ENCODE measurements at places on chromosomes 3 and 15. TPM values are rescaled to one million over a fixed set of nuclear protein-coding genes. Genes with fewer than 3 reads are reported as not detected.

DNA sequence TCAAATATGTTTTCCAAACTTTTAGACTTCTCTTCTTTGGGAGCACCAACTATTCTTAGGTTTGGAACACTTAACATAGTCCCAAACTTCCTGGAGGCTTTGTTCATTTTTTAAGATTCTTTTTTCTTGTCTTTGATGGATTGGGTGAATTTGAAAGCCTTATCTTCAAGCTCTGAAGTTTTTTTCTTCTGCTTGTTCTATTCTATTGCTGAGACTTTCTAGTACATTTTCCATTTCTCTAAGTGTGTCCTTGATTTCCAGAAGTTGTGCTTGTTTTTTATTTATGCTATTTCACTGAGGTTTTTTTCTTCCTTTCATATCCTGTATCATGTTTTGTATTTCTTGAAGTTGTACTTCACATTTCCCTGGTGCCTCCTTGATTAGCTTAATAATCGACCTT lies 97.5 kb downstream of the PLSCR2 start:
- DNase-seq, result no peak

- no peak for DNase-seq
These were observed 38.4 kb downstream of the ROBO2 start for GRCh38 chr3:77078279-77078678.

DNA sequence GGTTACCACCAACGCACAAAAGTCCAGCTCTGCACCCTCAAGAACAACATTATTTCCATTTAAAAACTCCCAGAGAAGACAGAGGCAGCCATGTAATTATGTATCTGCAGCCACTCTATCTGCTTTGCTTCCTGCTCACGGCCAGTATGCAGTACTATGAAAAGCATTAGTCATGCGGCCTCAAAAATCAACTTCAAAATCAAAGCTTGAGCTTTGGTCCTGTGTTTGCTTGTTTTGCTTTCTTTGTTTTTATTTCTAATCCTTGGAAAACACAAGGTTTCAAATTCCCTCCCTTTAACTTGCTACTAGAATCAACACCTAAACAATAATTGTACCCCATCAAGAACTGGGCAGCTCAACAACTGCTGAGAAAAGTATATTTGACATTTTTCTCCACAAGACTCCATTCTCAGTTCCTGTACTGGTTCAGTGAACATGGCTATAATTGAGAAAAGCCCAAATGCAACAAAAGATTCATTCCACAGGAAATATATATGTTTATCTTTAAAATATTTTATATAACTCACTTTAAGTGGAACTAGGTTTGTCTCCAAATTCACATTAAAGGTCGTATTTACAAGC lies 37.6 kb downstream of the GBE1 start:
- no peak for DNase-seq

DNA sequence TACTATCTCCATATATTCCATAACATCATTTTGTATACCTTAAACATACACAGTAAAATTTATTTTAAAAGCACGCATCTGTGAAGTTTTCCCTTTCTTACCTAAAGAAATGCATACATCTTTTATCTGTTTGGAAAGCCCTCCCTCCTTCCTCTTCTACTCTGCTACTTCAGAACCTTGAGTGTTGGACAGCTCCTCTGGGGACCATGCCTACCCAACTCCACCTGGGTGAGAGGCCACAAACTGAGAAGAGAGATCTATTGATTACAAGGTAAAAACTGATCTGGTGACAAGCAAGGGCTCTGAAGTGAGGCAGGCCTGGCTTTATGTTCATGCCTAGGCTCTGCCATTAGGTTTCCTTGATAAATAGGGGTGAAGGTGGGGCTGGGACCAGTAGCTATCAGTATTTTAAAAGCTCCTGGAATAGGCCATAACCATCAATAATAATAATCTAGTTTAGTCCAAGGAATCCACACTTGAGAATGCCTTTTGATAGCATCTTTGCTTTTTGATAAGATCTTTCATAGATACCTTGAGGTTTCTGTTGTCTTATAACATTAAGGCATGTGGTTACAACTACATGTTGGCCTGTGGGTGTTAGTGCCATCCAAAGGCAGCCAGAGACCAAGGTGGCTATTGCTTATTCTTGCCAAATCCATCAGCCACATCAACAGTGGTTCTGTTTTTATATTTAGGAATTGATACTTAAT lies 148.8 kb downstream of the KCNMB2 start:
- DNase-seq, result no peak

DNA sequence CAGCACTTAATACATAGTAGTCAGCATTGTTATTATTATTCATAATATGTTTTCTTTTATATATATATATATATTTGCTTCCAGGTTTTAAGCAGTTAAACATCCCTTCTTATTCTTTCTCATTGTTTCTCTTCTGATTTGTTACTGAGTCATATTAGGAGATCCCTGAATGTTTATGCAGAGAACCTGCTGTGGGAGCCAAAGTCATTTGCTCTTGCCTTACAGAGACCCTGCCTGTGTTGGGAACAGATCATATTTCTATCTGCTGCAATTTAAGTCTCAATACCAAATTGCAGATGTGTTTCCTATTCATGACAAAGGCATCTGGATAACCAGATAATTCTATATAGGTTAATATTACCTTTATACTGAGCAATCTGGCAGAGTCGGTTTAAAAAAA lies 323.0 kb upstream of the UMPS start:
- no peak for DNase-seq

DNA sequence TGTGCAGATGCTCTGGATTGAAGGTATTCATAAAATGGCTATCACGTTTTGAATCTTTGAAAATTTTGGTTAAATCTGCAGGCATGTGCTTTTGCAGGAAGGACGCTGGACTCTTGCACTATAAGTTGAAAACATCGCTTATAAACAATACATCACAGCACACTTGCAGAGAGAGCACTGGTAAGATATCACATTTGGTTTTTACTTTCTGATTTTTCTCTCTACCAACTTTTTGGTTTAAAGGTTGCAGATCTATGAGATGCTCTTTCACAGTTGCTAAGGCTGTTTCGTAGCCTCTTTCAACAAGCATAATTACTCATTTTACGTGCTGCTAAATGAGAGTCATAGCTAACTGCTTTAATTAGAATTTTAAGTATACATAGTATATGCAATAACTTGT lies 724.4 kb upstream of the ARRDC4 start:
- no peak for DNase-seq

GRCh38 chr15:98233873-98234272 lies 273.4 kb downstream of the ARRDC4 start:
- DNase-seq, result no peak

DNA sequence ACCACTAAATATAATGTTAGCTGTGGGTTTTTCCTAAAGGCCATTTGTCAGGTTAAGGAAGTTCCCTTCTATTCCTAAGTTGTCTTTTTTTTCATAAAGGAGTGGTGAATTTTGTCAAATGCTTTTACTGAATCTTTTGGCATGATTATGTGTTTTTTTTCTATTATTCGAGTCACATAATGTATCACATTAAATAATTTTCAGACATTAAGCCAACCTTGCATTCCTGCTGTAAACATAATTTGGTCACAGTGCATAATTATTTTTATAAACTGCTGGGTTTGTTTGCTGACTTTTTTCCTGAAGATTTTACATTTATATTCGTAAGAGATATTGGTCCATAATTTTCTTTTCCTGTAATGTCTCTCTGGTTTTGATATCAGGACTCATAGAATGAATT lies 101.8 kb upstream of the SPRED1 start:
- DNase-seq, result no peak

- DNase-seq, result no peak
These were observed 510.6 kb upstream of the PPP2R3A start for GRCh38 chr3:135454890-135455289.

DNA sequence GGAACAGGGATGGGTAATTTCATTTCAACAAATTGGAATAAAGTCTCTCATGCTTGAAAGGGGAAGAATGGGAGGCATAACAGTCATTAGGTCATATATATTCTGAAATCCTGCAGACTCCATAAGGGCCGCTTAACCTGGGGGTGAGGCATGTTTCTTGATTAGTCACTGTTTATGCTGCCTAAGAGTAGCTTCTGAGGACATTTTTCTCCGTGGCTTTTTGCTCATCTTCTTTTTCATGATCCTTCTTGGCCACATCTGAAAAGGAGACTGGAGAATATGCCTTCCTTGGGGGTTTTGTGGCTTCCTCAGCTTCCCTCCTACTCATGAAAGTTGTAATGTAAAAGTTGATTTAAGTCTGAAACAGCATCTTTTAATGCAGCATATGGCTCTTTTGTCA lies 20.0 kb upstream of the CFAP20DC start:
- DNase-seq, result no peak

DNA sequence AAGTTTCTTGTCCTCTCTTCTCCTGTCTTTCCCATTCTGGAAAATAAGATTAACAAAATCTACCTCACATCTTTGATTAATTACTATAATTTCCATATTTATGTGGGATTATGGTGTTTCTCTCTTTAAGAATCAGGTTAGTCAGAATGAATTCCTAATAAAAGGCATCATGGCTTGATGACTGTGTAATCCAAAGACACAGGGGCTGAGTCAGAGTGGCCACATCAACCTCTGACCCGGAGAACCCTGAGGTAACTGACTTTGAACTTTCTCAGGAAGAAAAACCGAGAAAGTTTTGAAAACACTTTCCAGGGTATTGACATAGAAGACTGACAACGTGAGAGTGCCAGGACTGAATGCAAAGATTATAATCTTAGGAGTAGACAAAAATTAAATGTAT lies 170.3 kb upstream of the MCTP2 start:
- DNase-seq, result no peak

- no peak for DNase-seq
These were observed 61.0 kb downstream of the BFSP2 start for GRCh38 chr3:133460809-133461208.

The SLC9C1 gene
- total RNA-seq, result 0.89 TPM

The ZCWPW2 gene
- total RNA-seq, result 1.5 TPM

The ITPKA gene
- total RNA-seq, result 0.39 TPM

The FSTL1 gene
- 530 TPM for total RNA-seq

The KIF9 gene
- 2.1 TPM for total RNA-seq

The STRA6 gene
- 0.49 TPM for total RNA-seq

The SYNPR gene
- total RNA-seq, result 0.20 TPM

The ARL6 gene
- 10.7 TPM for total RNA-seq

The KBTBD13 gene
- total RNA-seq, result 0.30 TPM

The ESYT3 gene
- 7.9 TPM for total RNA-seq

The GPR160 gene
- total RNA-seq, result 4.6 TPM

The CFAP44 gene
- total RNA-seq, result 11.5 TPM

The CAND2 gene
- 6.1 TPM for total RNA-seq

The DOCK3 gene
- 0.89 TPM for total RNA-seq

The TMEM42 gene
- 7.0 TPM for total RNA-seq

The PARP16 gene
- total RNA-seq, result 6.8 TPM

The GPR149 gene
- not detected for total RNA-seq

The SKIC8 gene
- total RNA-seq, result 53.2 TPM

Data from skin of body (tissue), 3 donors.